ENCODE measurements at places on chromosomes 12 and 14.

DNA sequence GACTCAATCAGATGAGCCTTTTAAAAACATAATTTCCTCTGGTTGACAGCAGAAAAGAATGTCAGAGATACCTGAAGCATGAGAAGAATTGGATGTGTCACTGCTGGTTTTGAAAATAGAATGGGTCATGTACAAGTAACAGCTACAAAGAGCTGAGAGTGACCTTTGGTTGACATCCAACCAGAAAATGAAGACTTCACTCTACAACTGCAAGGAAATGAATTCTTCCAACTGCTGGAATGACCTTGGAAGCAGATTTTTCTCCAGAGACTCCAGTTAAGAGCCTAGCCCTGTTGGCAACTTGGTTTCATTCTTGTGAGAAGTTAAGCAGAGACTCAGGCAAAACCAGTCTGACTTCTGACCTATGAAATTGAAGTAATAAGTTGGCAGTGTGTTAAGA is 505.9 kb downstream of the SLC16A7 start:
- no peak for DNase-seq

- no peak for DNase-seq
These were observed 45.5 kb downstream of the YEATS4 start for GRCh38 chr12:69404851-69405565.

GRCh38 chr12:103401421-103401820 is 94.3 kb downstream of the C12orf42 start:
- DNase-seq: no peak

DNA sequence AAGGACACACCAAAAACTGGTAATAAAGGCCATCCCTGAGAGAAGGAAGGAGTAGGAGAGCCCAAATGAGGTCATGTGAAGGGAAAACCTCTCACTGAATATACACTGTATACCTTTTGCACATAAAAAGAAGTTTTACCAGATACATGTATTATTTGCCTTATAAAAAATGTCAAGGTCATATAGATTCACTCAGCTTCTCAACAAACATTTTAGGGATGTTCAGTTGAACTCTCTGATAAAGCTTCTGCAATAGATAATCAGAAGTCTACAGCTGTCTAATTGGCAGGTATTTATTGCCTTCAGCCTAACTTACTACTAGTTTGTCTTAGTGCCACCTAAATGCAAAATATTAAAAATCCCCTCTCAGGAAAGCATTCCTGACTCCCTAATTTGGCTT is 8.7 kb downstream of the SLC11A2 start:
- no peak for DNase-seq

- no peak for DNase-seq
These were observed 194.8 kb downstream of the CACNA1C start for GRCh38 chr12:2247596-2247995.

- no peak for DNase-seq
These were observed 991.9 kb downstream of the TMEM121 start for GRCh38 chr14:106518054-106518943.

DNA sequence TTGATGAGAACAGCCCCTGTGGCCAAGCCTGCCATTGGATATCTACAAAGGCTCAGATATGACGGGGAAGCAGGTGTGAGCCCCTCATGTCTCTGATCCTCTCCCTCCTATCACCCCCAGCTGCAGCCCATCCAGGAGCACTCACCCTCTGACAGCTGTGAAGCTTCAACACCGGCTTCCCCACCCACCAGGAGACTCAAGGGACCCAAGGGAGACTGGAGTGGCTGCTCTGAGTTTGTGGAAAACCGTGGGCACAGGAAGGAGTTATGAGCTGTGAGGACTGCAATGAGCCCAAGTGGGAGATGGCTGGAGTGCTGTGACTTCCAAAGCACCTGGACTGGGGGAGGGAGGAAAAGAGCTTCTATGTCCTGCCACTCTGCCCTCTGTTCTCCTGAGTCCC is 7.9 kb downstream of the IFI27L2 start:
- no peak for DNase-seq

DNA sequence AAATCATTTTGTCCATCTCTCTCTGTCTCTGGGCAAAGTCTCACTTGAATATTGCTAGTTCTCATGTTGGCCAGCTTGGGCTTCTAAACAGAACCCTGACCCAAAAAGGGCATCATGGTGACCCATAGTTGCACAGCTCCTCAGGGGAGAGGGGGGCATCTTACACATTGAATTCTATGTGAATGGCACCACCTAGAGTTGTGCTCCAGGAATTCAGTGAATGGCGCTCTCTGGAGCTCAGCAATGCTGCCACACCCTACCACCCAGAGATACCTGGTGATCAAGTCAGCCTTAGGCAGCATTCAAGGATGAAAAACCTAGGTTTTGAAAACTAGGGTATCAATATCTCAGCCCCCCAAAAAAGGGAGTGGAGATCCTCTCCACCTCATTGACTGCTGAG is 50.6 kb downstream of the SMUG1 start:
- no peak for DNase-seq

DNA sequence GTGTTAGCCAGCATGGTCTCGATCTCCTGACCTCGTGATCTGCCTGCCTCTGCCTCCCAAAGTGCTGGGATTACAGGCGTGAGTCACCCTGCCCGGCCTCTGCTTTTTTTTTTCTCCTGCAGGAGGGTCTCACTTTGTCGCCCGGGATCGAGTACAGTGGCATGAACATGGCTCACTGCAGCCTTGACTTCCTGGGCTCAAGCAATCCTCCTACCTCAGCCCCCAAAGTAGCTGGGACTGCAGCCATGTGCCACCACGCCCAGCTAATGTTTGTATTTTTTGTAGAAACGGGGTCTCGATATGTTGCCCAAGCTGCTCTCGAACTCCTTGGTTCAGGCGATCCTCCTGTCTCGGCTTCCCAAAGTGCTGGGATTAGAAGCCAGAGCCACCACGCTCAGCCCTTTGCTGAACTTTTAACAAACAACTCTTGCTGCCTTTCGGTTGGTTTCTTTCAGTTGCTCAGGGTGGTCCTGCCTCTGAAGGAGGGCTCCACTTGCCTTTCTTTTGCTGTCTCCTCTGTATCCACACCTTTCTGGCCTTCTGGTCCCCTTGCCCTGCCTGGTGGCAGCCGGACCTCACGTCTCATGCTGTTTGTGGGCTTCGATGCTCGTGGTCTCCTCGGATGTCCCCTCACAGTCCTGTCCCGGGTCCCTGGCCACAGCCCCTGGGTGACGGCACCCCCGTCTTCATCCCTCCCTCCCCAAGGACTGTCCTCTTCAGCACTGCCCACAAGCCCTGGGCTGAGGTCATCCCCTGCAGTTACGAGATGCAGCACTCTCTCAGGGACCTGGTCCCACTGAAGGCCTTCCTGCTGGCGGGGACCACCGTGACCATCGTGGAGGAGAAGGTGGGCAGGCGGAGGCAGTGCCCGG is 3.8 kb upstream of the B3GNT4 start:
- DNase-seq: no peak

DNA sequence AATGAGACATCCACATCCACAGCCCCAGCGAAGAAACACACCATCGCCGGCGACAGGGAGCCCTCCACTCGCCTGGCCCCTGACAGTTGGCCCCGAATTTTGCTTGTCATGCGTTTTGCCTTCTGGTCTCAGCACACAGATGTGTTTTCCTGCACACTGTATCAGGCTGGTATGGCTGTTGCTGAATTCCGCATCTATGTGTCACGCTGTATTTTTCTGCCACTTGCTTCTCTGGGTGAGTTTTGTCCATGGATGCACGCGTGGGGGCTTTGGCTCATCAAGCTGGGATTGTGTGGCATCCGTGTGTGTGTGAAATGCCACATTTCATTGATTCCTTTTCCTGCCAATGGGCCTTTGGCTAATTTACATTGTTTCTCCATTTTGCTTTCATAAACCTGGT is 26.5 kb downstream of the ARL6IP4 start:
- DNase-seq: no peak

DNA sequence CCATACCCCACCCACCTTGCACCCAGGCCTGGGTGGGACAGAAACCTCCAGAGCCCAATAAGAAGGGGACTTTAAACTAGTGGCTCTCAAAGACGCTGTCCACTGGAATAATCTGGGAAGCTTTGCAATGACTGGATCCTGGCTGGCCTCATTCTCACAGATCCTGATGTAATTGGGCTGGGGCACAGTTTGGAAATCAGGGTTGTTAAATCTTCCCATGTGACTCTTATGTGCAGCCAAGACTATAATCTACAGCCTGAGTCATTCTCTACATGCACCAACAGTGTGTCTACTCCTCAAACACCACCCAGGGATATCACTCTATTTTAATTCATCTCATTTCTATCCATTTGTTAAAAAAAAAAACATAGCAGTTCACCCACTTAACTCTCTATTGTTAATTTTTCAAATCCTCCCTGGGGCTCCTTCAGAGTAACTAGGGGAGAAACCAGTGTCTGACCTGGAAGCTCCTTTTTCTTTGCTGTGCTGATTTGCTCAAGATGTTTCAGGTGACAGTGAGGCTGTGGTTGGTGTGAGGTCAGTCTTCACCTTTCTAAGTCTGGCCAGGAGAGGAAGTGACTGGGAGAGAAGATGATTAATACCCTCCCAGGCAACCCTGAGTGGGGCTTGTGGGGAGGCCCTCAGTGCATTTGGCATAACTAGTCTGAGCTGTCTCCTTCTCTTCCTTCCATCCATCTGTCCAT is 211.6 kb upstream of the SFSWAP start:
- no peak for DNase-seq
